Stimulated activated CD4-positive, alpha-beta T cell treated with anti-CD3 and anti-CD28 coated beads, Interleukin-15, amount 100 ng/mL, for 48 hours (primary cell): ENCODE measurements at places on chromosomes 5 and 9.

GRCh38 chr9:127943011-127943662 is 5.5 kb upstream of the DPM2 start:
- DNase-seq: no peak

- no peak for DNase-seq
These were observed 14.3 kb upstream of the MGAT1 start for GRCh38 chr5:180816608-180817534.

DNA sequence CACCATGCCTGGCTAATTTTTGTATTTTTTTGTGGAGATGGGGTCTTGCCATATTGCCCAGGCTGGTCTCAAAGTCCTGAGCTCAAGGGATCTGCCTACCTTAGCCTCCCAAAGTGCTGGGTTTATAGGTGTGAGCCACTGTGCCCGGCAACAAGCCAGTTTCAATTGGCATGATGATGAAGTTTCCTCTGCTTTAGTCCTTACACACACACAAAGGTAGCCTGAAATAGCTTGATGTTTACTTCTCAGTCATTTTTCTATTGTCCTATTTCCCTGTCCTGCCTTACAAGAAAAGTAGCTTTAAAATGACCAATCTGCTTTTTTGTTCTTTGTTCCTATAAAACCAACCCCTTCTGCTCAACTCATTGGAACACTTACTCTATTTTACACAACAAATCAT is 33.6 kb downstream of the PDE6A start:
- DNase-seq: no peak

DNA sequence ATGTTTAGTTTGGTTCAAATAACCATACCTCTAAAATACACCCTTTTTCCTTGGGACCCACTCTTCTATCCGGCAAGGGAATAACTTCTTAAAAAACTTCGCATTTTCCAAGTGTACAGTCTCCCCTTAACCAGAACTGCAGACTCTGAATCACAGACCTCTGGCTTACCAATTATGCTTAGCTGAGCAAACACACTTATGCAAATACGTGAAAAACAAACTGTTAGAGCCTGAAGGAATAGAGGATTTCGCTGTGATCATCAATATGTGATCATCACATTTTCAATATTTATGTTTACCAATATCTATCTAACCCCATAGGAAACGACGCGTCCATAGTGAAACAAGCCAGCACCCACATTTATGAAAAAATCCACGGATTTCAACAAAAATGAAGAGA is 1.3 kb downstream of the LPAR1 start:
- DNase-seq: no peak

GRCh38 chr9:119273325-119273904 is 95.8 kb downstream of the BRINP1 start:
- DNase-seq: no peak

DNA sequence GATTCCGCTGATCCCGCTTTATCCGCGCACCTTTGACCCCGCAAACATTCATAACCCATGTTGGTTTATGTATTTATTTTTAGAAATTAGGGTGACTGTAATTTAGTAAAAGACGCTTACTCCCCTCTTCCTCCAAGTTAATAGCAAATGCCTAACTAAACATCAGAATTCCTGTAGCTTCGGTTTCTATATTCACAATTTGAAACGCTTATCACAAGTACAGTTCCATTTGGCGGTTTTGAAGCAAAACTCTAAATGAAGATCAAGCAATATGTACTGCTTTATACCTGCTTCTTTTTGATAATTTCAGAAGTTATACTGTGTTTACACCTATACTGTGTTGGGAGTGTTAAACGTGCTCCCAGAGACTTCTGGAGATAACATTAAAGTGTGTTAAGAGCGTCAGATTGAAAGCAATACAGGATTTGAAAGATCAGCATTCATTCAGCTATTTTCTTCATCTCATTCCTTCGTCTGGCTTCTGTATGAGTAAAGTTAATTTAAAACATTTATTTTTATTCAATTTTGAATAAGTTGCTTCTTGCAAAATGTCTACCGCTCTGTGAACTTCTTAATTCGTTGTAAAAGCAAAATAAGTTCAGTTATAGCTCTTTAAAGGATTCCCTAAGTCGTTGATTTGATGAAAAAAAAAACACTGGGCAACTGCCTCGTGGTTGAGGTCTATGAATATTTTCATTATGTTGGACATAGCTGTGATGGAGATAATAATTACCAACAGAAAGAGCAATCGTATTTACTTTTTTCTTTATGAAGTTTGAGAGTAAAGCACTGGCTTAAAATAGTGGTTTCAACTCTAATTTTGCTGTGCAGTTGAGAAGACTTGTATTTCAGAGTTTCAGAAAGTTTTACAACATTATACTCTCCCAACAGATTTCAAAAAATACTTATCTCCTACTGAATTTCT is 2.5 kb downstream of the PRDM6 start:
- DNase-seq: no peak

GRCh38 chr9:124108216-124108615 is 96.6 kb downstream of the LHX2 start:
- no peak for DNase-seq

GRCh38 chr9:71490810-71491209 is 277.5 kb downstream of the CEMIP2 start:
- DNase-seq: no peak

DNA sequence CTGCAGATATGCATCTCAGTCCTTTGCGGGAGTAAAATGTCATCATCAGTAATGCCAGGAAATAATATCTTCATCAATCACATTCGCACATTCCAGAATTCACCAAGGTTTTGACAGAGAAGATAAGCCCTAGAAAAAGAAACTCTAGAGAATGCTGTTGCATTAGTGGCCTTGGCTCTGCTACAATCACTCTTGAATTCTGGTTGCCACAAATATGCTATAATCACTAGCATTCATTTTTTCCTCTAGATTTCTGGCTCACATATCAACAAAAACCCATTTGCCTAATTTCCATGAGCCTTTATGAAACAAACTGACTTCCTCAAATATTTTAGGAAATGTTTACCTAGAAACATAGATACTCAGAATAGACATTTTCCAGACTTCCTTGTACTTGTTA is 653.4 kb downstream of the ANXA1 start:
- DNase-seq: no peak

- DNase-seq: no peak
These were observed 34.0 kb downstream of the PPARGC1B start for GRCh38 chr5:149764086-149764485.

GRCh38 chr9:116280529-116280928 is 126.9 kb downstream of the PAPPA start:
- no peak for DNase-seq

- no peak for DNase-seq
These were observed 5.6 kb downstream of the EXD3 start for GRCh38 chr9:137417161-137418021.

DNA sequence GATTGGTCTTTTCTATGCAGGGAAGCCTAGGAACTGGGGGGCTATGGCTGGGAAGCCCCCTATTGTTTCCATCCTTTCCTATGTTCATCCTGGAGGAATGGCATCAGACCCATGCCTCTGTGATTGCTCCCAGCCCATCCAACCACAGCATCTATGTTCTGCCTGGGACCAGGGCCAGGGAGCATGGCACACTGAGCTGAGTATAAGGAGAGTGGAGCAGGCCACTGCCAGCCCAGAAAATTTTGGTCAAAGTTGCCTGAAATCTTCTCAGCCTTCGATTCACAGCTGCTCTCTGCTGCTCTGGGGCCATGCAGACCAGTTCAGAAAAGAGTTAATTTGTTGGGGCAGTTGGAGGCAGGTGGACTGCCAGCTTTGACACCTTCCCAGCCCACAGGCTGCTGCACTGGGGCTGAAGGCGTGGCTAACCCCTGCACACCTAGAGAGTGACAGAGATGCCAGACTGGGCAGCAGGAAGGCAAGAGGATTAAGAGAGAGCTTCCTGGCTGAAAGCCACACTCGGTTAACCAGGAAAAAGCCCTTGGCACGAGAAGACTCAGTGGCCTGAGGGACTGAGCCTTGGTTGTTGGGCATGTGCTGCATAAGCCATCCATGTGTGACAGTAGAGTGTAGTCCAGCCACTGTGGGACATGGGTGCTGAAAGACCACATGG is 12.1 kb downstream of the TGFBI start:
- no peak for DNase-seq

- DNase-seq: no peak
These were observed 8.9 kb downstream of the RABGAP1 start for GRCh38 chr9:122949696-122950095.

DNA sequence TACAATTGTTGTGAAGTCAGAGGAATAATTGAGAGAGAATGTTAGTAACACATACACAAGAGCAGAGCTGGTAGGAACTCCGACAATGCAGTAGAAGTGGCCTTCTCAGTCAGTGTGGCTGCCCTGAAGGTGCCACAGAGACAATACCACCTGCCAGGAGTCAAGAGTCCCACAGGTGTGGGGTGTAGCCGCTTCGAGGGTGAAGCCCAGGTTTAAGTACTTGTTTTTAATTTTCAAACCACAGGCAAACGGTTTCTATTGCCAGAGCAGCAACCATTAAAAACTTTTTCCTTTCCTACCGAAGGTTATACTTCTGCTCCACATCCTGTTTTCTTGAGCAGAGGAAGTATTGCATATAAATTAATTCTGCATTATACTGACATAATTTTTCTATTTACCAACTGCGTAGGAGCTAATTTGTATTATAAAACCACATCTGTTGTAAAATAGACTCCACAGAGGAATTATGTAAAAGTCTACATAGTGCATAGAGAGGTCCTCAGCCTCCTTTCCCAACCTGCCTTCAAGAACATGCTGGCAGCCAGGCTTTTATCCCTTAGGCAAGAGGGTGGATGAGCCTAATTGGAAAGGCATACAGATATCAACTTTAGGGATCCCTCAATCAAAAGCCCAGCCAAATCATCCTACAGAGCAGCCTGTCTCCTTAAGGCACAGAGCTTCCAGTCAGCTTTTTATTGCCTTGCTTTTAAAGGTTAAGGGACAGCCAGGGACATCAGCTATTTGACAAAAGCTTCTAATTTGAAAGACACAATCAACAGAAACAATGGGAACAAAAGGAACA is 12.9 kb upstream of the ACTBL2 start:
- DNase-seq: no peak

GRCh38 chr5:75536694-75537360 is 25.1 kb downstream of the POLK start:
- DNase-seq: no peak

GRCh38 chr9:87387351-87388011 is 110.2 kb upstream of the DAPK1 start:
- DNase-seq: no peak
